GM23248 (cell line): ENCODE measurements at places on chromosomes 3 and 15.

- DNase-seq, result no peak
These were observed 18.9 kb upstream of the ATP13A4 start for GRCh38 chr3:193573403-193574191.

DNA sequence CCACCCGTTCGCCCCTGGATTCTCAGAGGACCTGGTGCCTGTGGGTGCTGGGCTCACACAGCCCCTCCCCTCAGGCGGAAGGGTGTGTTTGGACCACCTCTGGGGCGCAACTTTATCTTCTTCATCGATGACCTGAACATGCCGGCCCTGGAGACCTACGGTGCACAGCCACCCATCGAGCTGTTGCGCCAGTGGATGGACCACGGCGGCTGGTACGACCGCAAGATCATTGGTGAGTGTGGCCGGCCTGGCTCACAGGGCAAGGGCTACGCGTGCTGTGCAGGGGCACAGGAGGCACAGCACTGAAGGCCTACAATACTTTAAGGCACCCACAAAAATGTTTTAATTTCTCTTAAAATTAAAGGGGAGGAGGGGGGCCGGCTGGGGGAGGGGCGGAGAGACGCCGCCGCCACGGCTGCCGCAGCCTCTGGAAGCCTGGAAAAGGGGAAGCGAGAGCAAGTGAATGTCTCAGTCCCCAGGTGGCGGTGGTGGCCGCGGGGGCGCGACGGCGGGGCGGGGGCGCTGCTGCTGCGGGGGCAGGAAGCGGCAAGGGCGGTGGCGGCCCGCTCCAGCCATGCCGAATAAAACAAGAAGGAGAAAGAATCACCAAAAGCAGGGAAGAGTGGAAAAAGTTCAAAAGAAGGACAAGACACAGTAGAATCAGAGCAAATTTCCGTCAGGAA lies 56.8 kb downstream of the DNAH1 start:
- DNase-seq, result no peak

DNA sequence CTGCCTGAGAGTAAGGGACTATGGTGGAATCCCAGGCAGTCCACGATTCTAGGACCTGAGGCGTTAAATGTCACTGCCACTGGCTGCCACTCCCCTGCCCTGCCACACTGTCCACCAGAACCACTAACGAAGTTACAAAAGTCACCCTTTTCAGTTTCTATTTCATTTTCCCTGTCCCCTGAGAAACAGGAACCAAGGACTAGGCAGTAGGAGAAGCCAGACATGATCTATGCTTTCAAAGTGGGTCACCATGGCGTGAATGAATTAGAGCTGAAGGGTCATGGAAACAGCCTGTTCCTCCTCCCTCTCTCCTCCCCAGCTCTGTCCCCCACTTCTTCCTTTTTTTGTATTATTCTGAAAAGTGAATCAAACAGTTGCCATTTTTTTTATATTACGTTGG lies 9.1 kb upstream of the ADPRH start:
- DNase-seq, result no peak

GRCh38 chr3:11600501-11601282 lies 43.0 kb downstream of the VGLL4 start:
- DNase-seq, result peak; percentile 99

DNA sequence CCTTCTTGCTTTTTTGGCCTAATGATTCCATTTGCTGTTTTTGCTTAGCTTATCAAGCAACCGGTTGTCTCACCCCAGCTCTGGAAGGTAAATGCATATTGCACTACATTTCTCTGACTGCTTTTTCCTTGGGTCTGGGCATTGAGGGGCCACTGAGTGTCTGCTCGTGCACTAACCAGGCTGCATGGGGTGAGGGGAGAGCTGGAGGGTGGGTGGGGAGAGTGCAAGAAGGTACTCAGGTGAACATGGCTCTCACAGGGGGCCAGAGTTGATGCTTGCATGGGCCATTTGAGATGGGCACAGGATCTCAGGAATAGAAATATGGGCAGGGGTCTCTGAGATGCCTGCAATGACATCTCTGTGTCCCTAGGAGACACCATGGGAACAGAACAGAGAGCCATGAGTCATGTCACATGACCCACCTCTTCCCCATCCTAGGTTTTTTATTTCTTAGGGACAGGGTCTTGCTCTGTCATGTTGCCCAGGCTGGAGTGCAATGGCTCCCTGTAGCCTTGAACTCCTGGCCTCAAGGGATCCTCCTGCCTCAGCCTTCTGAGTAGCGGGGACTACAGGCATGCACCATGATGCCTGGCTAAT lies 6.2 kb downstream of the ALPK3 start:
- no peak for DNase-seq

DNA sequence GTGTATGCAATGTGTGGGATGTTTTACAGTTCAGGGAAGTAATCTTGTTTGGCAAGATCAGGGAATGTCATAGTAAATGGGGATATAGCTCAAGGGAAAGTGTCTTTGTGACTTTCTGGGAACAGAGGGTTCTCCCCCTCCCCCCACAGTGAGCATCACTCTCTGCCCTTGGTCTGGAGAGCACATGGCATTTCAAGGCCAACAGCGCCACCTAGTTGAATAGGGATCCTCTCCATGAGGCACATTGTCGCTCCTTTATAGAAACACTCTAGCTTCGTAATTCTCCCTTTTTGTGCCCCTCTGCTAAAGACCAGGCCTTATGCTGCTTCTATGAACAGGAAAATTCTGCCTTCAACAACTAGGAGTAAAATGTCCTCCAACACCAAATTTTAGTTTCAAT lies 37.1 kb upstream of the ARNT2 start:
- DNase-seq, result peak; percentile 36

GRCh38 chr3:80870476-80871041 lies 890.9 kb downstream of the GBE1 start:
- DNase-seq, result no peak

DNA sequence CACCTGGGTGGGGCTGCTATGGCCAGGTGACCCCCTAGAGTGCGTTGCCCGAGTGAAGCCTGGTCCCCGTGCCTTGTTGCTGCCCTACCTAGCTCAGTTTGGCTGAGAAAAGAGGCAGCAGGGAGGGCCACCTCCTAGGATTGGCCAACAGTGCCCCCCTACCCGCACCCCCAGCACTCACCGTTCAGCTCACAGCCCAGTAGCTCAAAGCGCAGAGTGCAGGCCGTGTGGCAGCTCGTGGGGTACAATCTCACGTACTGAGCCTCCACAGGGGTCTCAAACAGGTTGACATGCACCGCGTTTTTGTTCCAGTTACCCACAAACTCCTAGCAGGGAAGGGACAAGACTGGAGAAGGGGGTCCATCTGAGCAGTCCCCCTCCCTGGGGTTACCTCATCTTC lies 7.6 kb downstream of the MFGE8 start:
- DNase-seq, result no peak

DNA sequence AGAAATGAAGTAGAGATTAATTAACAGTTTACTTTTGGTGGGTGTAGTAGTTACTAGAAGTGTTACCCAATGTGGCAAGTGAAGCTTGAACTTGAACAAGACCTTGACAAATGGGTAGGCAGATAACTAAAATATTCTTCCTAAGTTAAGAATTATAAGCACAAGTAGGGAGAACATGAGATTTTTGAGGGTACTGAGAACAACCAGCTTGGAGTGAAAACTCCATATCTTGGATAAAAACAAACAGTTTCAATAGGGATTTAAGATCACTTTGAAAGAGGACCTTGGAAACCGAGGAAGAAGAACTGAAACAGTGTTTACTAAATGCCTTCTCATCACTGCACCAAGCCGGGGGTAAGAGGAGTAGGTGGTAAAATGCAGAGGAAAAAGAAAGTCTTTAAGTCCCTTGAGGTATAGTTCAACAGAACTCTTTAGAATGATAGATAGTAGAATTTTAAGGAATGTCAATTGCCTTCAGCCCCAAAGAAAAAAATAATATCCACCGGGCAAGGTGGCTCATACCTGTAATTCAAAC lies 496.7 kb downstream of the NAALADL2 start:
- DNase-seq, result no peak

- DNase-seq, result no peak
These were observed 332.1 kb downstream of the ROBO2 start for GRCh38 chr3:77372018-77372417.

DNA sequence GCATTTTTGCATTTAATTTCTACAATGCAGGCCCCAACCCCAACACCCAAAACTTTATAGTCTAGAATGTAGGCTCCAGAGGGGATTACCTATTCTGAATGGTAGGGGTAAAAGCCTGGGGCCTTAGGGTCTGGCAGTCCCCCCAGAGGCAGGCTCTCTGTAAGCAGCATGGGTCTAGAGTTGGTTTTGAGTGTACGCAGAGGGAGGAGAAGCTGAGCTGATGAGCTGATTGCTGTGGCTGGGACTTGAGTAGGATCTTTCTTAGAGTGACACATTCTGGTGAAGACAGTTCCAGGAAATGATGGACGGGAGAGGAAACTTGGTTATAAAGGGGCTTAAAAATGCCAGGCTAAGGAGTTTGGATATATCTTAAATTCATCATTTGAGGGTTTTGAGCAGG lies 2.1 kb downstream of the LPP start:
- DNase-seq, result no peak

- DNase-seq, result no peak
These were observed 806.5 kb downstream of the IGSF11 start for GRCh38 chr3:118228151-118228550.

DNA sequence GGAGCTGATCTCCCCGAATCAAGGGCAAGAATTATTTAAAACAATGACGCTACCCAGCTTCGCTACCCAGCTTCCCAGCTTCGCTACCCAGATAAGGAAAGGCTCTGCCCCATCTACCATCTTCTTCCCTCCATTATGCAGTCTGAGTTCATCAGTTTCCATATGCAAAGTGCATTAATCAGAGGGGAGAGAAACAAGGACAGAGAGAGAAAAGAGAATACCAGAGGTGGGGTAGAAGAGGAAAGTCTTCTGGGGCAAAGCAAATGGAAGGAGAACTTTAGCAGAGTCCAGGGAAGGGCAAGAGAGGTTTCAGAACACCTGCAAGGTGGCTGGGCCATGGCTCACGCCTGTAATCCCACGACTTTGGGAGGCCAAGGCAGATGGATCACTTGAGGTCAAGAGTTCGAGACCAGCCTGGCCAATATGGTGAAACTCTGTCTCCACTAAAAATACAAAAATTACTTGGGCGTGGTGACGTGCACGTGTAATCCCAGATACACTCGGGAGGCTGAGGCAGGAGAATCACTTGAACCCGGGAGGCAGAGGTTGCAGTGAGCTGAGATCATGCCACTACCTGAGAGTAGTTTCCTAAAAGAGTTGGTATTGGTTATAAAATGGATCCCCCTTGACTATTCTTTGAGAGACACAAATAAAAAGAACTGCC lies 70.4 kb upstream of the SPATA12 start:
- no peak for DNase-seq

- no peak for DNase-seq
These were observed 113.2 kb upstream of the FGF7 start for GRCh38 chr15:49309889-49310288.

- peak; percentile 45 for DNase-seq
These were observed 1.0 kb downstream of the MASP1 start for GRCh38 chr3:187290503-187290902.

GRCh38 chr3:144458283-144458682 lies 486.7 kb downstream of the DIPK2A start:
- DNase-seq, result no peak

- no peak for DNase-seq
These were observed 1.7 kb downstream of the SYNM start for GRCh38 chr15:99106417-99107220.

- no peak for DNase-seq
These were observed 315.2 kb downstream of the ZBTB20 start for GRCh38 chr3:114831861-114832260.

- DNase-seq, result peak; percentile 96
These were observed 74.7 kb downstream of the MAGI1 start for GRCh38 chr3:65963787-65964677.

DNA sequence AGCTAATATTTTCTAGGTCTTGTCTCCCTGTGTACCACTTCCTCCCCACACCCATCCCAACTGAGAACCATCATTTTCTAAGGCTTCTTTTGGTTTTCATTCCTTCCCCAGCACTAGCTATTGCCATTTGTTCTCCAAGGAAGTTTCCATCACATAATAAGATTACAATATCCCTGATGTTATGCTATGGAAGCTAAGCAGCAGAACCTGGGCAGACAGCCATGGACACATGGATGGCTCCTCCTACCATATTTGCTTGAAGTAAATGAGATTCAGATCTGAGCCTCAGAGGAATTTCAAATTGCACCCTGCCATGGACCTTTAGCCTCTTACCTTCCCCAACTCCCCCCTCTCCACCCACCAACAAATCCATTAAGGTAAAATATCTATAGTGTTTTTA lies 31.5 kb downstream of the GASK1A start:
- no peak for DNase-seq

DNA sequence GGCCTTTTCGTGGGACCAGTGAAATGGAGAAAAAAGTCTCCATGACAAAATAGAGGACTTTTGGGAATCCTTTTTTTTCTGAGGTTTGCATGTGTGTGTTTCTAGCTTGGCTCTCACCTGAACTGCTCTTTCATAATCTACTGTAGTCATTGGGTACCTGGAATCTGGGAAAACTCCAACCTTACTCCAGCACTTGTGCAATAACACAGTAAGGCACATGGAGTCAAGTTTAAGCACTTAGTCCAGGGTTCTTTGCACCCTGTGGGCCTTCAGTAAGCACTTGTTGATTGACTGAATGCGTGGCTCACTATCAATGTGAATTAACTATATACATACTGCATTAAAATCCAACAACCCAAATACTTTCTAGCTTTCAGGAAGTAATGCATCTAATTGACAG lies 299.5 kb downstream of the ZBTB20 start:
- no peak for DNase-seq

DNA sequence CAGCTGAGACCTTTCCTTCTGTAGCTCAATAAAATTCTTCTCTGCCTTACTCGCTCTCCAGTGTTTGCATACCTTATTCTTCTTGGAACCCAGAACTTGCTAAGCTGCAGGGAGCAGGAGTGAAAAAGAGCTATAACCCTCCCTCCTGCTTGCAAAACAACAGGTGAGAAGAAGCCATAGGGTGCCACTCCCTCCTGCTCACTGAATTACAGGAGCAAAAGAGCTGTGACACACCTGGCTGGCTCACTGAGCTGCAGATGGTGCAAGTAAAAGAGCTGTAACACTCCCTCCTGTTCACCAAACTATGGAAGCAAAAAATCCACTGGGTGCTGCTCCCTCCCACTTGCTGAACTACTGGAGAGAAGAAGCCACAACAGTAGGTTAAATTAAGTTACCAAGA lies 44.2 kb upstream of the C2CD4B start:
- DNase-seq, result no peak

- no peak for DNase-seq
These were observed 55.5 kb upstream of the BDH1 start for GRCh38 chr3:197611255-197611654.

GRCh38 chr3:119236756-119237155 lies 3.9 kb downstream of the B4GALT4 start:
- DNase-seq, result no peak

- DNase-seq, result no peak
These were observed 29.3 kb downstream of the LIMD1 start for GRCh38 chr3:45623846-45624245.

GRCh38 chr3:20350449-20350848 lies 164.4 kb upstream of the SGO1 start:
- DNase-seq, result no peak

- DNase-seq, result no peak
These were observed 287.3 kb downstream of the XXYLT1 start for GRCh38 chr3:194983620-194984019.
